SJSA1 (cell line): ENCODE measurements at places on chromosomes 3 and 15.

DNA sequence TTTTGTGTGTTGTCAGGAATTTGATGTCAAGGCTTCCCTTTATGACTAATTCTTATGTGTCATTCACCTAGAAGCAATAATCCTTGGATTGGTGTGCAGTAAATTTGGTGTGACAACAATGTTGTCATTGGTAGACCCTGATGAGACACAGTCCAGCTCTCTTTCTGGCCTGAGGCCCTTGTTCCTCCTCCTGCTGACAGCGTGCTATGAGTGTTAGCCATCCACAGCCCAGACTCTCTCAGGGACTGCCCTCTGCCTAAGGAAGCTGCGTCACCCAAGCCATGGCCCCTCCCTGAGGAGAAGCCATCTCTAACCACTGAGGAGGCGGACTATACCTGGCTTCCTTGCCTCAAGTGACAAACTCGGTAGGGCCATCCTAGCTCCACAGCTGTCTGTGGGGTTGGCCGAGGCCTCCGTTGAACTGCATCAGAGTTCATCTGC, 13.3 kb upstream of the TM4SF1 start:
- peaks cover 38% of the 10 kb centered on the region for H3K4me1 ChIP-seq
- no peak overlapping the region for H3K4me3 ChIP-seq
- no peak for DNase-seq
- no peak overlapping the region for H3K27ac ChIP-seq

GRCh38 chr3:72690629-72691028, 157.6 kb downstream of the SHQ1 start:
- no peak overlapping the region for H3K4me3 ChIP-seq
- no peak overlapping the region for H3K27ac ChIP-seq
- H3K36me3 ChIP-seq = no peaks in the 10 kb centered on the region
- DNase-seq = no peak
- peaks cover 12% of the 10 kb centered on the region for H3K4me1 ChIP-seq

- DNase-seq = no peak
- no peaks in the 10 kb centered on the region for H3K27me3 ChIP-seq
- H3K4me3 ChIP-seq = no peak overlapping the region; the same call in 1 of the 2 replicates
- H3K27ac ChIP-seq = peak overlapping the region; percentile 86
Measured at GRCh38 chr3:58434511-58434910, 879 bp upstream of the PDHB start.

GRCh38 chr3:160213191-160213590, 12.0 kb upstream of the C3orf80 start:
- no peaks in the 10 kb centered on the region for H3K4me1 ChIP-seq
- no peaks in the 10 kb centered on the region for H3K36me3 ChIP-seq
- H3K27me3 ChIP-seq = peaks cover 11% of the 10 kb centered on the region
- H3K4me3 ChIP-seq = no peak overlapping the region

GRCh38 chr3:167876620-167877281, 141.2 kb downstream of the SERPINI1 start:
- no peak for DNase-seq
- no peak overlapping the region for H3K27ac ChIP-seq
- no peaks in the 10 kb centered on the region for H3K27me3 ChIP-seq

DNA sequence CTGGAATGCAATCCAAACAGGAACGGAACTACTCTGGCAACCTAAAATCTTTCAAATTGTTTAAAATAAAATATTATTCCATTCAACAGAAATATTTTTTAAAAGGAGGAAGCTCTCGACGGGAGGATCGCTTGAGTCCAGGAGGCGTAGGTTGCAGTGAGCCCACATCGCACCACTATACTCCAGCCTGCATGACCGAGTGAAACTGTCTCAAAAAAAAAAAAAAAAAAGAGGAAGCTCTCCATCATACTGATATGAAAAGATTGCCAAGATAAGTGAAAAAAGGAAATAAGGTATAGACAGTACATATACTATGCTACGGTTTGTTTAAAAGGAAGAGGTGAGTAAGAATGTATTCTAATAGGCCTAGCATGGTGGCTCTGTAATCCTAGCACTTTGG, 3.6 kb downstream of the RAD18 start:
- H3K4me3 ChIP-seq = no peak overlapping the region
- H3K27me3 ChIP-seq = no peaks in the 10 kb centered on the region
- H3K36me3 ChIP-seq = peaks cover 48% of the 10 kb centered on the region
- no peak for DNase-seq
- peaks cover 38% of the 10 kb centered on the region for H3K4me1 ChIP-seq
